KBM-7 (cell line): ENCODE measurements at places on chromosomes 12 and 14.

GRCh38 chr12:2414810-2415567 is 362.2 kb downstream of the CACNA1C start:
- no peak for DNase-seq

DNA sequence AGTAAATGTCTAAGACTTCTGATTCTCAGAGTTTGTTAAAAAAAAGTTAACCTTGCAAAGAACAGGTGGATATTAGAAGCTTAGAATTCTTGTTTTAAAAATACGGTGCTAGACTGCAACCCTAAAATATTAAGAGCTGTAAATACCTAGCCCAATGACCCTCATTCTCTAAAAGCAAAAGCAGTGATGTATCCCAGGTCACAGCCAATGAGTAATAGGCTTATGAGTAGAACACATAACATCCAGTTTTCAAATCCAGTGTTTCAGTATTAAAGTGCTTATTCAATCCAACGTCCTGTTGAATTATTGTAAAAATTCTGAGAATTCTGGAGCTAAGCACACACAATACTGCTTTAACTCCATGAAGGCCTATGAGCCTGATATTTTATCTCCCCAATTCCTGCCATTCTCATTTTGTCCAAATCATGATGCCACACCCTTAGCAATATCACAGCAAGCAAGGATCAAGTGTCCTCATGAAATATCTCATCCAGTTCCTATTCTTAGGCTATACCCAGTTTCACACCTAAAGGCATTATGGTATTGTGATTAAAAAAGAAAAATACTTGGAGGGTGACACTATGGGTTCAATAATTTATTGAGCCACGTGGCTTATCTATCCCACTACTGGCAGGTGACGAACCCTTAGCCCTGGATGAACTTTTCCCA is 15.3 kb upstream of the ARID4A start:
- no peak for DNase-seq

DNA sequence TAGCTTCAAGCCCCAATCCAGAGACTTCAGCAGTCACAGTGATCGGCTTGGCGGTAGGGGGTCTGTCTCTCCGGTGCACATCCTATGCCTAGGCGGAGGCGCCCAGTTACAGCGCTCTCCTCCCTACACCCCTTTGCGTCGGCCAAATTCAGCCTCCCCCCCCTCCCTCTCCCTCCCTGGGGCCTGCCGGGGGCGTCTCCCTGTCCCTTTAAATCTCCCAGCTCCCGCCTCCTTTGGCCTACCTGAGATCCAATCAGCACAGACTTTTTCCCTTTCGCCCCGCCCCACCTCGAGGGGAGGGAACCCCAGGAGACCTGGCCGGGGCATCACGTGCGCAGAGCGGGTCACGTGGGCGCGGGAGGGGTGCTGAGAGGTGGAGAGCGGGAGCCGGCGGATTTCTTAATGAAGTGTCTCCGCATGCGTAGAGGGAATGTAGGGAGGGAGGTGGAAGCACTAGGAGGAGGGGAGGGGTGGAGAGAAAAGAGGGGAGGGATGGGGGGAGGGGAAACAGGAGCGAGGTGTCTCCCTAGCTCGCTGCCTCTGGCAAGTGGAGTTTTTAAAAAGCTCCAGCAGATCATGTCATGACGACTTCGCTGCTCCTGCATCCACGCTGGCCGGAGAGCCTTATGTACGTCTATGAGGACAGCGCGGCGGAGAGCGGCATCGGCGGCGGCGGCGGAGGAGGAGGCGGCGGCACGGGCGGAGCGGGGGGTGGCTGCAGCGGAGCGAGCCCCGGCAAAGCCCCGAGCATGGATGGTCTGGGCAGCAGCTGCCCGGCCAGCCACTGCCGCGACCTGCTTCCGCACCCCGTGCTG is at the start of gene HOXC13:
HOXC13 (plus strand) TSS at position 506 of the 815 bp plus-strand sequence; CDS start at position 582, 76 bp downstream.
- peak; percentile 42 for DNase-seq

DNA sequence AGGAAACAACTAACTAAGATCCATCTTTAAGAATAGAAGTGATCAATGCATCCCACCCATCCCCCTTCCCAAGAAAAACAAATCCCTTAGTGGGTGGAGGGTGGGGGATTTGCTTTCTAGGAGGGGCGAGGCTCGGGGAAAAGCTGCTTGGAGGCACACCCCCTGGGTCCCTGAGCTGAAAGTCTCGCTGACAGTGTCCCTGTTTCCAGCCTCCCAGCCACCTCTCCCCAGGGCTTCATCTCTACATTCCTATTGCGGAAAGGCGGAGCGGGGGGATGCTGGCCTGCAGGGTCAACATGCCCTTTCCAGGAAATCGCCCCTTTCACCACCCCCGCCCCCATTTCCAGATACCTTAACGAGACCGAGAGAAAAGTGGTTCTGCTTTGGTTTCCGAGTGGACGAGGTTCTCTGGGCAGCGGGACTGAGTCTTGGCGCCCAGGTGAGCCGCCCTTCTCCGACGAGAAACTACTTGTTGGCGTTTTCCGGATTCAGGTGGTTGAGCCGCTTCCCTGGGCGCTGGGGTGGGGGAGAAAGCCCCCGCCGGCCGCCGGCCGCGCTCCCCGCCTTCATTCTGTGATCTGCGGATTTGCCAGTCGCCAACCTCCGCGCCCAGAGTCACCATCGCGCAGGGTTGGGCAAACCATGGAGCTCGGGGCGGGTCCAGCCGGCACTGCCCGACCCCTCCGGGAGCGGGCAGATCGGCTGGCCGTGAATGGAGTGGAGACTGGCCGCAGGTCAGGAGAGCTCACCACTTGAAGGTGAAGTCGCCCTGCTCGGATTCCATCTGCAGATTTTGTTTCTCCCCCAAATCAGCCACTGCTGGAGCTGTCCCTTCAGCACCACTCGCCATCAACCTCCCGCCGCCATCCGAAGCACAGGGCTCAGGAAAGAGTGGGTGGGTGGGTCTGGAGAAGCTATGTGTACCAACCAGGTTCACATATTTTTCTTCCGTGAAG is 505 bp downstream of the KCNC2 start:
- peak; percentile 24 for DNase-seq

DNA sequence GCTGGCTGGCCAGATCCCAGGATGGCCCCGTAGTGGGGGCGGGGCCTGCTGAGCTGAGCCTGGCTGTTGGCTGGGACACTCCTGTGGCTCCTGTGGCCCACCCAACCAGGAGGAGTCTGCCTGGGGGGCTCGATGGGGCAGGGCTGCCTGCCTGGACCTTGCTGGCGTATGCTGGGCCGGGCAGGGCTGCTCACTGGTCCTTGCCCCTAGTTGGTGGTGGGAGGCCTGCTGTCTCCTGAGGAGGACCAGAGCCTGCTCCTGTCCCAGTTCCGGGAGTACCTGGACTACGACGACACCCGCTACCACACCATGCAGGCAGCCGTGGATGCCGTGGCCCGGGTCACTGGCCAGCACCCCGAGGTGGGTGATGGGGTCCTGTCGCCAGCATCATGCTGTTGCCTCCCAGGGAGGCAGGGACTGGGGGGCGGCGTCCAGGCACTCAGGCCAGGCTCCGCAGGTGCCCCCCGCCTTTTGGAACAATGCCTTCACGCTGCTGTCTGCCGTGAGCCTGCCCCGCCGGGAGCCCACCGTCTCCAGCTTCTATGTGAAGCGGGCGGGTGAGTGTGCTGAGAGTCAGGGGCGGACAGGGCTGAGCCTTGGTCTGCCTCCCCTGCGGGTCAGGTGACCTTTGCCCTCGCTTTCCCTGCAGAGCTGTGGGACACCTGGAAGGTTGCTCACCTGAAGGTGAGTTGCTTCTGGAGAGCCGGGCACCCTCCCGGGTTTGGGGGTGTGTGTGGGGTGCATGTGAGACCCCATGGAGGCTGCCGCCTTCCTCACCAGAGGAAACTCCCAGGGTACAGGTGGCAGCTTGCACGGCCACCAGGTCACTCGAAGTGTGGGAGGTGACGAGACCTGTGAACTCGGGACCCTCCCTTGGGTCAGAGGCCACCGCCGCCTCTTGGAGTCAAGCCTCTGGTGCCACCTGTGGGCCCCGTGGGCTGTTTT is 3.4 kb downstream of the NOC4L start:
- no peak for DNase-seq
